ENCODE measurements at places on chromosomes 7 and 10. TPM values are rescaled to one million over a fixed set of nuclear protein-coding genes. Genes with fewer than 3 reads are reported as not detected.

DNA sequence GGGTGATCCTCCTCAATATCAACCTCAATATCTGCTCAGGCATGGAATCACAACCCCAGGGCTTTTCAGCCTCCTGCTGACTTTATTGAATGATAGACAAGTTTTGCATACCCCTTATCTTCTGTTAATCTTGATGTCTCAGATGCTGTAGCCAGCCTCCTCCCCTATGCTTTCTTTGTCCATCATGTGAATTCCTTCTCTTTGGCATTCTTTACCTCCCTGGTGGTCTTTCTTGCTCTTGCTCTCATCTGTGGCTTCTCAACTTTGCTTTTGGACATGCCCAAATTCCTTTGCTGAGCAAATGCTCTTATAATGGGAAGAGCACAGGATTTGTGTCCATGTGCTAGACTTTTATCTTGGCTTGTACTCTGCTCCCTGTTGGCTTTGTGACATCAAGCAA lies 73.4 kb upstream of the FAM13C start:
- H3K36me3 ChIP-seq: no peaks in the 10 kb centered on the region
- no peaks in the 10 kb centered on the region for H3K27me3 ChIP-seq
- no peak overlapping the region for H3K4me3 ChIP-seq

GRCh38 chr10:63464402-63465292 lies 1.1 kb downstream of the JMJD1C start:
- DNase-seq: no peak
- H3K27ac ChIP-seq: peak overlapping the region; percentile 75
- peak overlapping the region; percentile 97 for H3K4me3 ChIP-seq
- peaks cover 13% of the 10 kb centered on the region for H3K4me1 ChIP-seq

DNA sequence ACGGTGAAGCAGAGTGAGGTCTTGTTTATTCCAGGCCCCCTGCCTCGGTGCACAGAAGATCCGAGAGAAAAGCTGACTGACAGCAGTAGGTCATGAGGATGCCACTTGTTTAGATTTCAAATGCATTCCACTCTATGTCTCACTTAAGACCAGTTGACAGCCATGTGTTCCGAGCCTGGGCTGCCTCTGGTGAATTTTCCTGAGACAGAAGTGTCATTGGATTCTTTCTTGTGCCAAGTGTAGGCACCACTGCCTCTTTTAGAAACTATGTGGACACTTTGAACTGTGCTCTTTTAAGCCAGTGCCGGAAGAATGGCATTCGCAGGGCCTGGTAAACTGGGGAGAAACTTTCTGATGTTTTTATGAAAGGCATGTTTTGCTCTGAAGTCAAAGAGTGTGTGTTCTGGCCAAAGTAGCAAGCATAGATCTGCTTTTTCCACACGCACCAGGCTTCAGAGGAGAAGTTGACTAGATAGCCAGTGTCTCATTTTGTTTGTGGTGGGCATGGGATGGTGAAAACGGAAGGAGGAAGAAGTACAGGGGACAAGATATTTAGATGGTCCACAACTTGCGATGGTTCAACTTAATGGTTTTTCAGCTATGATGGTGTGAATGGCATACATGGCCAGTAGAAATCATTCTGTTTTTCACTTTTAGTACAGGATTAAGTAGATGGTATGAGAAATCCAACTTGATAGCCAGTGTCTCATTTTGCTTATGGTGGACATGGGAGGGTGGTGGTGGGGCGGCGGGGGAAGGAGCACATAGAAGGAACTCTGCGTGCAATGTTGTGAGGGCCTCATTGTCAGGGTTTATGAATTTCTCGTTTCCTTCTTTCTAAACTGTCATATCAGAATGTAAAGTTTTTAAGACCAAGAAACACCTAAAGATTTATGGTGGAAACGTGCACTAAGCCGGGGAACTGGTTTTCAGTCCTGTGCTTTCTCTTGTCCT lies 41.5 kb downstream of the CYP17A1 start:
- no peak overlapping the region for H3K4me3 ChIP-seq
- H3K27me3 ChIP-seq: no peaks in the 10 kb centered on the region
- peaks cover 27% of the 10 kb centered on the region for H3K4me1 ChIP-seq
- peak overlapping the region; percentile 84 for H3K27ac ChIP-seq
- no peak for DNase-seq
- H3K36me3 ChIP-seq: peaks cover 35% of the 10 kb centered on the region

DNA sequence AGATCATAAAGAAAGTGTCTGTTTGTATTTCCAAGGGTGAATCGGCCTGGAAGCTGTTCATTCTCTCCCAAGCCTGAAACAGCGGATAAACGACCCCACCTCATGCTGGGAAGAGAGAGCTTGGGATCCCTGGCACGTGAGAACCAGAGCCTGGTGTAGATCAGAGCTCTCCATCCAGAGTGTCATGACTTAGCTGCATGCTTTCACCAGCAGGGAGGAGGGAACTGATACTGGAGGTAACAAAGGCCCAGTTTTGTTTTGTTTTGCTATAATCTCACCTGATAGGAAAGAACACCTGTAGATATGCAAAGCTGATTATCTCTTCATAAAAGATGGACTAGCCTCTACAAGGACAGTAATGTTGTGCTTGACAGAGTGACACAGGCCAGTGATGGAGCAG lies 236.6 kb downstream of the POM121L12 start:
- DNase-seq: no peak
- H3K27me3 ChIP-seq: no peaks in the 10 kb centered on the region
- no peak overlapping the region for H3K4me3 ChIP-seq
- H3K4me1 ChIP-seq: no peaks in the 10 kb centered on the region
- no peaks in the 10 kb centered on the region for H3K36me3 ChIP-seq

DNA sequence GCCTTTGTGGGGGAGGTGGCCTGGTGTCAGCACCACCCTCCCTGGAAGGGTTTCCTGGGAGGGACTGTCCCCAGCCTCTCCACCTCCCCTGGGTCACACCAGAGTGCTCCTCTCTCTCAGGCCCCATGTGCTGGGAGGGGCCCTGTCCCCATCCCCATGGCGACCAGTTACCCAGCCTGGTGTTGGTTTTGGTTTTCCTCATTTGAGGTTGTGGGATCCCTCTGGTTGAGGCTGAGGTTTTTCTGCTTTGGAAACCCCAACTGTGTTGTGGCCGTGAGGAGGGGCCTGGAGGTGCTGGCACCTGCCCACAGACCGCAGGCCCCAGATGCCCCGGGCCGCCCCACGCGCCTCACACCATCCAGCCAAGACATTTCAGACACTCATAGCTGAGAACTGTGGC lies 106.3 kb downstream of the GRK5 start:
- H3K27me3 ChIP-seq: no peaks in the 10 kb centered on the region
- H3K4me3 ChIP-seq: no peak overlapping the region
- peaks cover 86% of the 10 kb centered on the region for H3K4me1 ChIP-seq
- DNase-seq: peak; percentile 87
- H3K27ac ChIP-seq: peak overlapping the region; percentile 42
- no peaks in the 10 kb centered on the region for H3K36me3 ChIP-seq

The CXCL12 gene
- total RNA-seq: not detected

DNA sequence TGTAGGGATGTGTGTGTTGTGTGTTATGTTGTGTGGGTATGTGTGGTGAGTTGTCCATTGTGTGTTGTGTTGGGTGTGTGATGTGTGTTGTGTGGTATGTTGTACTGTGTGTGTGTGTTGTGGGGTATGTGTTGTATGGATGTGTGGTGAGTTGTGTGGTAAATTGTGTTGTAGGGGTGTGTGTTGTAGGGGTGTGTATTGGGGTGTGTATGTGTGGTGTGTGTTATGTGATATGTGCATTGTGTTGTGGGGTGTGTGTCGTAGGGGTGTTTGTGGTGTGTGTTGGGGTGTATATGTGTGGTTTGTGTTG lies 97.8 kb upstream of the PODXL start:
- no peaks in the 10 kb centered on the region for H3K4me1 ChIP-seq
- no peaks in the 10 kb centered on the region for H3K27me3 ChIP-seq
- H3K36me3 ChIP-seq: no peaks in the 10 kb centered on the region
- no peak overlapping the region for H3K27ac ChIP-seq
- no peak overlapping the region for H3K4me3 ChIP-seq

- DNase-seq: peak; percentile 57
- H3K27ac ChIP-seq: peak overlapping the region; percentile 98
- H3K36me3 ChIP-seq: no peaks in the 10 kb centered on the region
- no peaks in the 10 kb centered on the region for H3K27me3 ChIP-seq
- peaks cover 66% of the 10 kb centered on the region for H3K4me1 ChIP-seq
- peak overlapping the region; percentile 100 for H3K4me3 ChIP-seq
Measured at GRCh38 chr7:131108212-131108940, 219.3 kb upstream of the MKLN1 start.

The MACC1 gene
- total RNA-seq: 6.2 TPM

The CUBN gene
- 4.2 TPM for total RNA-seq

The CTNNA3 gene
- total RNA-seq: not detected

Data from B cell (primary cell).